ENCODE measurements at places on chromosomes 5 and 9.

GRCh38 chr9:131799177-131799823 is 59.4 kb upstream of the RAPGEF1 start:
- peak; percentile 23 for DNase-seq

DNA sequence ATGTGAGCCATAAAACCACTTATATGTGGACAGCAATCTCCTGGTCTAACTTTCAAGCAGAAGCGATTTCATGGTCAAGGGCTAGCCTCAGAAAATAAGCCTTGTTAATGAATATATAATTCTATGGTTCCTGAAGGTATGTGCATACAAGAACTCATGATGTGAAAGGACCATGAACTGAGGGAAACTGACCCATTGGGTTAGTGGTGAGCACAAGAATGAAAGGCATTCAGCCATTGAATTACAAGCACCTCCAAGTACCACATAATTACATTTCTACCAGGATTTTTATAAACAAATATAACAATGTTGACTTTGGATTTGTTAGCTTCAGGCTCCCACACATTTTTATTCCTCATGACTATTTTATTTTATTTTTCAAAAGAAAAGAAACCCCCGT is 459.0 kb downstream of the TLE4 start:
- DNase-seq = no peak

DNA sequence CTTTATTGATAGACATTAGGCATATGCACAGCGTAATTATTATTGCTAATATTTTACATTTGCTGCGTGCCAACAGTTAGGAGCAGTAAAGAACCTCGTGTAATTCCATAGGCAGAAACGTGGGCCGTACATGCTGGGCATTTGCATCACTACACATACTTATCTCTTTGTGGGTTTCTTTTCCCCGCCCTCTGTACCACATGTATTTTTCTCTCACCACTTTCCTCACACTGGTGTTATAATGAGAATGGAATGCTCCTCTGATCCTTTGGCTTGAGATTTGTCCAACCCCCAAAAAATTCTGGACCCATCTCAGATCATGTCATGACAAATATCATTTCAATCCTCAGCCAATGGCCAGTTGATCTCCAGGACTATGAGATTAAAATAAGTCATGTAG is 1952.6 kb upstream of the WWC1 start:
- no peak for DNase-seq

- DNase-seq = no peak
These were observed 705 bp downstream of the SEPTIN8 start for GRCh38 chr5:132776131-132776937.

DNA sequence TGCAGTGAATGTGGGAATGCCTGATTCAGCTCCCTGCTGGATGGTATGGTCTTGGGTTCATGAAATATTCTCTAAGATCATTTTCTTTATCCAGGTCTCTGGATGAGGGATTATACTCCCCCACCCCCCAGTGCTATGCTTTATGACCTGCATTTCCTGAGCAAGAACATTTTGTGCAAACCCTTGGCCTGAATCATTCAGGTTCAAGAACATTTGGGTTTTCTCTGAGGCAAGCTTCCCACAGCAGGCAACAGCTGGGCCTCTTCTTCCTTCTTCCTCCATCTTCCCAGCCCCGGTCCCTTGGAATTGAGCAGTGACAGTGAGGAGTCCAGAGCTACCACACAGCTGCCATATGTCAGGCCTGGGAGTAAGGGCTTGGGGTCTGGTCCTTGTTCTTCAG is 58.6 kb upstream of the TNFSF15 start:
- no peak for DNase-seq
